ENCODE measurements at places on chromosomes 12 and 14. TPM values are rescaled to one million over a fixed set of nuclear protein-coding genes. Genes with fewer than 3 reads are reported as not detected.

The SPIC gene
- not detected for total RNA-seq

GRCh38 chr12:53103860-53104305, 597 bp downstream of the SOAT2 start:
- DNase-seq = no peak

DNA sequence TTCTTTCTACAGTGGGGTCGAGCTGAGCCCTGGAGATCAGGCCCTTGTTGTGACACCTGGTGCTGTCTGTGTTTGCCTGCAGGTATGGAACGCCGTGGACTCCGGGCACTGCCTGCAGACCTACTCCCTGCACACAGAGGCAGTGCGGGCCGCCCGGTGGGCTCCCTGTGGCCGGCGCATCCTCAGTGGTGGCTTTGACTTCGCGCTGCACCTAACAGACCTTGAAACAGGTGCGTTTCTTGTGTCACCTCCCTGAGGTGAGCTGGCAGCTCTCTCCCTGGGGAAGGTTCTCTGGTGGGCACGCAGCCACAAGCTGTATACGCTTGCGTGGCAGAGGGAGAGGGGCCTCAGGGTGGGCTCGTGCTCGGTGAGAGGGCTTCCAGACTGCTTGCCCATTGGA, 119.3 kb downstream of the BEGAIN start:
- DNase-seq = no peak

DNA sequence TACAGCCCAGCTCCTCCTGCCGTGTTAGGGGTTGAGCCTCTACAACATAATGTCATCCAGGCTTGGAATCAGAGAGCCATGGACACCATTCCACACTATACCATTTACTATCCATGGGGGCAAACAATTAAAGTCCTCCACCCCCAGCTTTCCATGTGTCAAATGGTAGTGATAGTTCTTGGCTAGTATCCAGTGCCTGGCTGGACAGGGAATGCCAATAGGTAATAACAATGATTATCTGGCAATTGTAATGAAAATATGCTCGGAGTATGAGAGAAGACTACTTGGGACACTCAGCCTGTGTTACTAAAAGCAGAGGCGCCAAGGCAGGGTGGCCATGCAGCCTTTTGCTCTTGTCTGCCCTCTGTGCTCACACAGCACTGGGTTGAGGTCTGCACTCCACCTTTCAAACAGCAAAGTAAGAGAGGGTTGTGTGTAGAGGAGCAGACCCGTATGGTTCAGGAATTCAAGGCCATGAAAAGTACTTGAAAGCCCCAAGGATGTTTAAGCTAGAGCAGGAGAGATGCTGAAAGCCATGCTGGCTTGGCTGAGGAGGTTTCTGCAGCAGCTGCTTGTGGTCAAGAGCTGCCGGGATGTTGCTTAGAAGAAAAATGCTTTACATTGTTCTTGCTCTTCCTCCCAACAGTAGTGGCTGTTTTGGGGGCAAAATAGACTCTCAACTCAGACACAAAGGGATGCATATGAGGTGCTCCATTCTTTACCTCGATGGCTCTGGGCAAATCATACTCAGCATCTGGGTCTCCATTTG, 10.6 kb downstream of the SERPINA3 start:
- DNase-seq = no peak

DNA sequence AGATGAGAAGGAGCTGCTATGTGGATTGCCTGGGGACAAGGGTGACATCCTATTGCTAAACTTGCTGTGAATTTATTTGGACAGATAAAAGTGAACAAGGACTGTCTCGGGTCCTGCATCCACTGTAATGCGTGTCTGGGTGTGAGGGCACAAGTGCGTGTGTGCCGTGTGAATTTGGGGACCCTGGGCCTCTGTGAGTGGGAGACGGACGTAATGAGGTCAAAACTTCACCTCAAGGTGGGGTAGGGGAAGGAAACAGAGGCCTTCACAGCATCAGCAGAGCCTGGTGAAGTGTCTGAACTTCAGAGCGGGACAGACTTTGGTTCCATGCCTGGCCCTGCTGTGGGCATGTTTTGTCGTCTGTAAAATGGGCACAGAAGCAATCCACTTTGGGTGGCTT, 14.8 kb downstream of the ASB2 start:
- no peak for DNase-seq

- no peak for DNase-seq
Measured at GRCh38 chr12:84648425-84648824, 264.2 kb downstream of the SLC6A15 start.

DNA sequence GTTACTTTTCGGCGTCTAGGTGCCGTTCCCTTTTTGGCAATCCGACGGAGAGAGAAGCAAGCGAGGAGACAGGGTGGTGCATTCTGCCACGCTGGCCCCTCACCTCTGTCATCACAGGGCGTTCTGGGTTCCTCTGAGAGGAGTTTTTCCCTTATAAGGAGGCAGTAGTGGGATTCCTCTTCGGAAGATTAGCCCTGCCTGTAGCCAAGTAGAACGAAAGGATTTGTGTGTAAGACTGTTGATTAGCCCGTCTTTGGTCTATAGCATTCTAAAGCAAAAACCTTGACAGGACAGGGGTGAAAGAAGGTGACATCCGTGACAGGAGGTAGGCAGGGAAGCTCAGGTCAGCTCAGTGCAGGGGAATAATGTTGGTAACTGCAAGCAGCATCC, 9.1 kb upstream of the NEMF start:
- DNase-seq = peak; percentile 67

GRCh38 chr14:24367514-24368211, at the start of gene NFATC4:
Gene NFATC4 (plus strand): TSS chr14:24368184. CDS start chr14:24368341, 157 bp downstream.
- peak; percentile 72 for DNase-seq

- no peak for DNase-seq
Measured at GRCh38 chr12:52221070-52221781, 11.8 kb upstream of the KRT7 start.

DNA sequence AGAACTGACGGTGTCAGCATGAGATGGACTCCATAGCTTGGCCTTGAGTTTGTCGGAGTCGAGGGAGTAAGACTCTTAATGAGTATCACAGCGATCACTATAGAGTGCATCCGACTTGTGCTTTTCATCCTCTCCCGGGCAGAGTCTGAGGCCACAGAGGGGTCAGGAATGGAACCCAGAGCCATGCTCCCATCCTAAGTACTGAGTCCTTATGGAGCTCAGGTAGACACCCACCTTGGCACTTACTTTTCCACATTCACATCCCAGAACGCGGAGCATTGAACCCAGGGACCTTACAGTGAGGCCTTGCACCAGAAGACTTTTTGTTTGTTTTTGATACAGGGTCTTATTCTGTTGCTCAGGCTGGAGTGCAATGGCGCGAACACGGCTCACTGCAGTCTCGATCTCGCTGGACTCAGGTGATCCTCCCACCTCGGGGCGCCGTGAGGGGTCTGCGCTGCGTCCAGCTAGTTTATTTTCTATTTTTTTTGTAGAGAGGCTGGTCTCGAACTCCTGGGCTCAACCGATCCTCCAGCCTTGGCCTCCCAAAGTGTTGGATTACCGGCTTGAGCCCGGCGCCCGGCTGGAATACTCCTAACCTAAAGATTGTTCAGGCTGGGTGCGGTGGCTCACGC, 719 bp upstream of the SRSF9 start:
- DNase-seq = no peak

GRCh38 chr14:66109426-66109825, 376.7 kb upstream of the CCDC196 start:
- DNase-seq = no peak

The KRT2 gene
- total RNA-seq = not detected

- no peak for DNase-seq
Measured at GRCh38 chr12:124646385-124647230, 79.2 kb upstream of the NCOR2 start.

- no peak for DNase-seq
Measured at GRCh38 chr14:83712418-83713129, 1817.4 kb upstream of the FLRT2 start.

- no peak for DNase-seq
Measured at GRCh38 chr14:92610849-92611271, 97.3 kb downstream of the RIN3 start.

GRCh38 chr14:53193193-53193592, 40.1 kb upstream of the DDHD1 start:
- no peak for DNase-seq

The ZNF84 gene
- total RNA-seq = 28.4 TPM

- DNase-seq = no peak
Measured at GRCh38 chr12:27583057-27583797, 59.2 kb downstream of the PPFIBP1 start.

DNA sequence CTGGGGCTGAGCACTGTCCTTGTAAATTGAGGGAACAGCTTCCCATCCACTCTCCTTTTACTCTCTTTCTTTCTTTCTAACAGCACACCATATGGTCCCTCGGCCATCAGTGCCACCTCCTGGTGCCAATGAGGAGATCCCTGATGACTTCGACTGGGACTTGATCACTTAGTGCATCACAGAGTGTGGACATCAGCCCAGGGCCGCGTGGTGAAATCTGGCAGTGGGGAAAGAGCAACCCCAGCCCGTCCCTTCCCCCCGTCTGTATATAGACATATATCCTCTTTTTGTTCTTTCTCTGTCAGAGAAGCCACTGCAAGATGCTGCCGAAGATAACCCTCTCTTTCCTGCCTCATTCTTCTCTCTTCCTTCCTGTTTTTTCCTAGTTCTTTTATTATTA, 13.5 kb downstream of the C3AR1 start:
- no peak for DNase-seq
